ENCODE measurements at places on chromosomes 12 and 14.

GRCh38 chr14:88621100-88621499 lies 58.3 kb downstream of the ZC3H14 start:
- no peak for DNase-seq

GRCh38 chr12:56720731-56721151 lies 4.4 kb downstream of the NACA start:
- DNase-seq, result no peak

DNA sequence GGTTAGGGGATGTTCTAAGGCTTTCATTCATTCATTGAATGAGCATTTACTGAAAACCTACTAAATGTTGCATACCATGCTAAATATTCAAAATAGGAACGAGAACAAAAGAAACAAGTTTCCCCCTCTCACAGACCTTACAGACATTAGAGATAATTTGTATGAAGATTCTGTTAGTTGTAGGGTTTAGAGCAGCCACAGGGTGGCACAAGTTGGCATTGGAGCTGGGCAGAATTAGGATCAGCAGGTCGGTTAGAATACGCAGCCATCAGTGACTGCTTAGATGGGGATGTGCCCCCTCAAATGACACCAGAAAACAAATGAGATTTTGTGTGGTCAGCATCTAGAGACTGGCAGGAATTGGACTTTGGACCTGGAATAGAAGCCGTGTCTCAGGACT lies 166.3 kb upstream of the DAAM1 start:
- no peak for DNase-seq

- no peak for DNase-seq
Measured at GRCh38 chr14:54761835-54762234, 140.8 kb downstream of the GCH1 start.

- DNase-seq, result no peak
Measured at GRCh38 chr14:83614956-83615355, 1915.0 kb upstream of the FLRT2 start.

DNA sequence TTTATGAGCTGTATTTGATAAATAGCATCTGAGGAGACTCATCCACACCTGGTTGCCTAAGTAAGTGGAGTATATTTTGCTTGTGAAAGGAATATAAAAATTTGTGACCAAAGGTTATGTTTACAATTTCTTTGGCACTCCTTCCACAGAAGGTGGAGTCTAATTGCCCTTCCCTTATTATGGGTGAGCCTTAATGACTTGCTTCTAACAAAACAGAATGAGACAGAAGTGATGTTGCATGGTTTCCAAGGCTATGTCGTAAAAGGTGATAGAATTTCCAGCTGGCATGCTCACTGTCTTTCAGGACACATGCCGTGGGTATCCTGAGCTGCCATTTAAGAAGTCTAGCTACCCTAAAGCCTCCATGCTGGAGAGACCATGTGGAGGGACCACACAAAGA lies 116.8 kb upstream of the ABCD2 start:
- DNase-seq, result no peak

DNA sequence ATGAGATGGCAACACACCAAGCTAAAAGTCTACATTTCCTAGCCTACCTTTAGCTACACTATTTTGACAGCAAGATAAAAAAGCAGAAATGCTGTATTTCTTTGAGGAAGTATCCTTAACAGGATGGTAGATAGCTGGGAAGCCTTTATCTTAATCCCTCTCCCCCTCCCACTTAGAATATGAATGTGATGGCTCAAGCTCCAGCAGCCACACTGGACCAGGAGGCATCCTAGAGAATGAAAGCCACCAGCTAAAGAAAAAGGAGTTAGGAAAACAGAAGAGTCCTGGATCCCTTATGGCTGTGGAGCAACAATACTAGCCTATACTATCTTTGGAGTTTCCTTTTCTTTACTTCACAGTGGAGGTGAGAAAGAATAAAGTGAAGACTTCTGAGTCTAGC lies 15.1 kb downstream of the NAP1L1 start:
- DNase-seq, result no peak

DNA sequence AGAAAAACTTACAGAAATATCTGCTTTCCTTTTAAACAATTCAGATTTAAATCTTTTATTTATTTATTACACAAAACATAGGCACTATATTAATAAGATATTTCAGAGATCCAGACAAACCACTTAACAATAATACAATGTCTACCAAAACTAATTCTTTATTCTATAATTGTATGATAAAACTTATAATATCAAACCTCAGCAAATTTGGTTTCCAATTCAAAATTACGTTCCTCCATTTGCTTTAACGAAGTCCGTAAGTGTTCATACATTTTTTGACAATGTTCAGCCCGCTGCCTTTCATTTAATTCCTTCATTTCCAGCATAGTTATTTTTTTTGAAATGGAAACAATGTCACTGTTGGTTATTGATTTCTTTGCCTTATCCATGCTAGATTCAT lies 48.3 kb downstream of the CEP290 start:
- no peak for DNase-seq

GRCh38 chr14:77286576-77286975 lies 15.6 kb upstream of the NGB start:
- DNase-seq, result no peak

DNA sequence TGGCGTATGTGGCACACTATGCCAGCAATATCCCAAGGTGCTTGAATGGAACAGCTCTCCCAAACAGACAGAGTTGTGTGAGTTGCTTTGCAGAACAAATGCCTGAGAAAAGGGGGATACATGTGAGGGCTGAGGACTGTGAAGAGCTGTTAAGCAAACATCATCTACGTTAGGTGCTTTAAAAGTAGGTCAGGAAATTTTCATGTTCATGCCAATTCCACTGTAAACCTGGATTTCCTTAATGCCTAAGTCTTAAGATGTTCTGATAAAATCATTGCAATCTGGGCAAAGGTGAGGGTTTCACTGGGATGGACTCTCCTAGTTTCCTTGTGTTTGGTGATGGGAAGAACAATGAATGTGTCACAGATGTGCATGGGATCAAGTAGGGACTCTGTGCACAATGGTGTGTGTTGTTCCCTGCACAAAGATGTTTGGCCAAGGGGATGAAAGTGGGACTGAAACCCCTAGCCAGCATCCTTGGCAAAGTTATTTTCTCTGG lies 227.9 kb downstream of the KTN1 start:
- DNase-seq, result no peak

DNA sequence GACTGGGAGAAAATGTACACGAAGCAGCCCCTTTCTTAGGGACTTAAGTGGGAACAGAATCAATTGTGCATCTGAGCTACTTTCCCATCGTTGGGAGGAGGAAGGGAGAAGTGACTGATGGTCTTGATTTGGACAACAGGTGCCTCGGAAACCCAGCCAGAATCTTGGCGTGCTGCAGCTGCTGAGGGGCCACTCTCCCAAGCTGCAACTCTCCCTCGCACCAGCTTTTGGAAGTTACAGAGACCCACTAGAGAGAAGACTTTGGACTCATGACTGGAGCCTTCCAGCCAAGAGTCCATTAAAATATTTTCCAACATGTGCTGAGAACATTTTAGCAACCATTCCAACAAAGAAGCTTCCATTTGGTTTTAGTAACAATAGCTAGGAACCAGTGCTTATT lies 52.3 kb downstream of the GNS start:
- DNase-seq, result no peak

DNA sequence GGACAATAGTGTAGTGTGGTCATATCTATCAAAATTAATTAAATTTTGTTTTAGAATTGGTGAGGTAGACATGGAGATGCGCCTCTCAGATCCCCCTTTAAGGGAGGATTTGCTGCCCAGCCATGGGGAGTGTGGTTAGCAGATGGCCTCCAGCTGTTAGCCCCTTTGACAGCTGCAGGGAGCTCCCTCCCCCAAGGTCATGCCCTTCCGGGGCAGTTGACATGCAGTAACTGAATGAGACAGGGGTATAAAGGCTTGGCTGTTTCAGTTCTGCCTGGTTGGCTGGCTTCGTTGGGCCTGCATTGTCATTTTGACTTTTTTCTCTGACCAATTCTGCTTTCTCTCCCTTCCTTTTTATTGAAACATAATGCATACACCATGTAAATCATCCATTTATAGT lies 291.5 kb upstream of the SRRM4 start:
- no peak for DNase-seq

DNA sequence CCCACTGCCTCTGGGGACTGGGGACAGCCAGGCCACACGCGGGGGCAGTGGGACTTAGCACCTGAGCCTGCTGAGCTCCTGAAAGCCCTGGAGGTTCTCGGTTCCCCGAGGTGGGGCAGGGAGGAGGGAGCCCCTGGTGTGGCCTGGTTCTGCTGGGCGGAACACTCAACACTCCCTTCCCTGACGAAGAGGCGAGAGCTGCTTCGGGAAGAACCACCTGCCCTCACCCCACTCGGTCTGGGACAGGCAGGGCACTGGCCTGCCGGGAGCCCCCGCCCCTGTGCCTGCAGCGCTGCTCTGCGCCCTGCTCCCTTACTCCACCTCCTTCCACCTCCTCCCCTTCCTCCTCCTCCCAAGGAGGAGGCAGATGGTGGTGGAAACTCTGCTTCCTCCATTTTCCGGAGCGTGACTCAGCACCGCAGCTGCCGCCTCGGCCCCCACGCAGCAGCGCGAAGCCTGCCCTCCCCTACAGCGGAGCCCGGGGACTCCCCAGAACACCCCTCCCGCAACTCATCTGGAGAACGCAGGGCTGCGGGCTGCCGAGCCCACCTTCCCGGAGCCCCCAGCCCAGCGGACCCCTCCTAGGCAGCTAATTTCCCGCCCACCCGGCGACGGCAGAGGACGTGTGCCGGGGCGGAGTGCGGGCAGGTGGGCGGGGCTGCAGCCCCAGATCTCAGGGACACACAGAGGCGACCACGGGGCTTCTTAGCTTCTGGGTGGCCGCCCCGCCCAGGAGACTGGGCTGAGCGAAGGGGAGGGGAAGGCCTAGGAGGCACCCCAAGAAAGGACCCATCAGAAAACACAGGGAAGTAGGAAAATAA lies 11.7 kb upstream of the INF2 start:
- peak; percentile 73 for DNase-seq

- DNase-seq, result no peak
Measured at GRCh38 chr12:89544681-89545184, 18.9 kb upstream of the POC1B start.

GRCh38 chr14:35509846-35510245 lies 24.1 kb upstream of the INSM2 start:
- no peak for DNase-seq

DNA sequence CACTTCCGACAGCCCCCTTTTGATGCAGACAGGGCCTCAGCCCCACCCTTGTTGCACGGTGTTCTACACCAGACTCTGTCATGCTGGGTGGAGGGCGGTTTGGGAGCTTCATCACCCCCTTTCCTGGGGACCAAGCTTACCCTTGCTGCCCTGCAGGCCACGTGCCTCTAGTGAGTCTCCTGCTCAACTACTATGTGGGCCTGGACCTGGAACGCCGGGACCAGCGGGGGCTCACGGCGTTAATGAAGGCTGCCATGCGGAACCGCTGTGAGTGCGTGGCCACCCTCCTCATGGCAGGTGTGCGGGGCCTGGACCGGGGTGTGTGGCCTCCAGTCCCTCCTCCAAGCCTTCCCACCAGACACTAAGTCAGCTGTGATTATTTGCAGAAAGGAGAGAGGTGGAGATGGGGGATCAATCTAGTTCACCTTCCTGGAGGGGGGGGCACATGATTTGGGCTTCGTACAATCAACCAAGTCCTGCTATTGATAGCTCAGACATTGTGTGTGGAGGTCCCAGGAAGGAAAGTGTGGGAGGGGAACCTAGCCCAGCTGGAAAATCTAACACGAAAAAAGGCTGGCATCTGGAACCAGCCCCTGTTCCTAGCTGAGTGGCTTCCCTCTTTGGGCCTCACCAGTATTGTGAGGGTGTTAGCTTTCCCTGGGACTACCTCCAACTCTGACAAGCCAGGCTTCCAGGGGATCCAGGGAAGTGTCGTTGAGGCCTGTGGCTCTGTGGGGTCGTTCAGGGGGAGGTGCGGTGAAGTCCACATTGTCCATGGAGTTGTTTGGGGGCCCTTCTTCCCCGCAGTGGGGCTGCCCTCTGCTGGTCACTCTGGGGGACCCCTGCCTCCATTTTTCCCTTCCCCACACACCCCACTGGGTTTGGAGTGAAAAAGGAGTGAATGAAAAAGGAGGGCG lies 1.6 kb downstream of the ANKRD33 start:
- no peak for DNase-seq

DNA sequence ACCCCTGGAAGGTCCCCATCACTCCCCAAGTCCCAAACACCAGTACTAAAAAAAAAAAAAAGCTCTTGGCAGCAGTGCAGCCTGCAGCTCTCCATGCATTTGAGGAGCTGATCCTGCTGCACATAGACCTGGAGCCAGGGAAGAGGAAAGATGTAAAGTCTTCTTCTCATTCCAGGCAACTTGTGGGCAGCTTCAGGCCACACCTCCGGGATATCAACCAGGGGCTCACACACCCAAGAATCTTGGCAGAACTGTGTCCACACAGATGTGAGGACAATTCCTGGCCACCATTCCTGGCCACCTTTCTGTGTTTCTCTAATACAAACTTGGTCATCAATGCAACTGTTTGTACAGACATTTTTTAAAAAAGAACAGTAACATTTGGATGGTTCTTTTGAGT lies 72.7 kb downstream of the TMEM132C start:
- DNase-seq, result no peak

DNA sequence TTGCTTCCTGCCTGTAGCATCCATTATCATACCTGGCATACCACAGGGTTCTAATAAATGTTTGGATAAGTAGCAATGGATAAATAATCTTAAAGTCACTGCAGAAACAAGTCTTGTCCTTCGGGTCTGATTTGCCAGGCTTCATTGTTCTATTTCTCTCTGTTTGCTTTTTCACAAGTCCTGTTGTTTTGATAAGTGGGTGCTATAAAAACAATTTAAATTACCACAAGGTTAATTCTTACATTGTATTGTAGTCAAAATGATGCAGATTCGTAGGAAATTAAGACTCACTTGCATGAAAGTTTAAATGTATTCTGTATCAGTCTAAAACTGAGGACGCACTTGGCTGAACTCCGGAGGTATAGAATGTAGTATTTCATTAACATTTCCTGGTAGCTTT lies 429.9 kb downstream of the NELL2 start:
- no peak for DNase-seq

DNA sequence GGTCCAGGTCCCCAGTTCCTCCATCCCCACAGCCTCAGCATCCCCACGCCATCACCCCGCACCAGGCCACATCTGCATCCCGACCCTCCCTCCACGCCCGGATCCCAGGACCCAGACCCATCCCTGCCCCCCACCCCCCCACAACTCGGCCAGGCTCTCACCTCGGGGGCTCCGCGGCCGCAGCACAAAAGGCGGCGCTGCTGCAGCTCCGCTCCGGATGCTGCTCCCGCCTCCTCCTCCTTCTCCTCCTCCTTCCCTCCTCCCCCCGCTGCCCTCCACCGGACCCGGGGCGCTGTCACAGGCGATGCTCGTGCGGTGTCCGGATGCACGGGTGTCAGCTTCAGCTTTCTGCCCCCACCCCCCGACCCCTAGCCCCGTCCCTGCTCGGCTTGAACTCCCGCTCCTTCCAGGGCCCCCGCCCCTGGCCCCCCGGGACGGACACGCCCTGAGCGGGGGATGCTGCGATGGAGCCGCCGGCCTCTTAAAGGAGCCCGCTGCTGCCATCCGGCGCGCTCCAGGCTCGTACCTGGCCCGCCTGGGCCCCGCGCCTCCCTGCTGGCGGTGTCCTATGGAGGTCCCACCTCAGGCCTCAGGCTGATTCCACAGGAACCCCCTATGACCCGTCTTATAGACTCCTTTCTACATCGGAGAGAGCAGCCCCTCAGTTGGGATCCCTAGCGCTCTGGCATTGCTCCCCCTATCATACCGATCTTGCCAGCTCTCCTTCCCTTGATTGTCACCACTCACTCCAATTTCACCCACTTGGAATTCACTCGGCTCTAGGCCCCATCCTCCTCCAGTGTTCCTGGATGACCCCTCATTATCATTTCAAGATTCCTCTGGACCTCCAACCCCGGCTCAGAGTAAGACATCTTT lies at the start of gene MAP3K12:
TSS of gene MAP3K12 (minus strand) at position 193 of the 876 bp plus-strand sequence. CDS start 12,067 bp downstream, outside the sequence.
- peak; percentile 28 for DNase-seq

Measured in activated T-cell treated with anti-CD3 and anti-CD28 coated beads for 4 hours (primary cell).